ENCODE measurements at places on chromosomes 11 and 22.

GRCh38 chr22:50078761-50079160, 6.5 kb downstream of the MLC1 start:
- DNase-seq: no peak

DNA sequence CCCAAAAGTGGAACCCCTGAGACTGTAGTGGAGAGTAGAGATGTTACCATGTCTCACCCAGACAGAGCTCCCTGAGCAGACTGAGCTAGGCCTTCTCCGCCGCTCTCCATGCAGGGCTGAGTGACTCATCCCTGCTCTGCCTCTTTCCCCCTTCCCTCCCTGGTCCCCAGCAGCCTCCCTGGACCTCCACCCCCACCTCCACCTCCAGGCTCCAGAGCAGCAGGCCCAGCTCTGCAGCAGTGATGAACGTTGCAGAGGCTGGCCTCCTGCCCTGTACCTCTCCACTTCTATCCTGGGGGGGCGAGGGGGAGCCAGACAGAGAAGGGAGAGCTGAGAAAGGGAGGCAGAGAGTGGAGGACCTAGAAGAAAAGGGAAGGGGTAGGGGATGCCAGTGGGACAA, 19.3 kb upstream of the ARAP1 start:
- no peak for DNase-seq

GRCh38 chr11:108871152-108871551, 206.3 kb downstream of the DDX10 start:
- peak; percentile 67 for DNase-seq

DNA sequence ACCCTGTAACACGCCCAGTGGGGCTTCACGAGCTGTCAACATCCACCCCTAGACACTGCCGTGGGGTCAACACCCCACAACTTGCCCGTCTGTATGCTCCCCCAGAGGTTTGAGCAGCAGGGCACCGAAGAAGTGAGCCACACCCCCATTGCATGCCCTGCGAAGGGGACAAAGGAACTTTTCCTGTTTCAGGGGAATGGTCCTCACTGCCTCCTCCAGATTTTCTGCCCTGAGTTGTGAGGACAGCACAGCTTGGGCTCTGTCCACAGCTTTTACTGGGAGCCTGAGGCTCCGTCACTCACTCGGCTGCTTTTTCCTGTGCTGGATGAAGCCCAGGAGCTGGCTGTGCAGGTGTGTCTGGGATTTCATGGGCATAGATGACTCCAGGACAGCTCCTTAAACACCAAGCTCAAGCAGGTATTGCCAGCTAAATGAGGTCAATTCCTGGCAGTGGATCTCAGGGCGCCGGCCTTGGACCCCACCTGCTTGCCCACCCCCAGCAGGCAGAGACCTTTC, 40.2 kb upstream of the CCDC188 start:
- no peak for DNase-seq

DNA sequence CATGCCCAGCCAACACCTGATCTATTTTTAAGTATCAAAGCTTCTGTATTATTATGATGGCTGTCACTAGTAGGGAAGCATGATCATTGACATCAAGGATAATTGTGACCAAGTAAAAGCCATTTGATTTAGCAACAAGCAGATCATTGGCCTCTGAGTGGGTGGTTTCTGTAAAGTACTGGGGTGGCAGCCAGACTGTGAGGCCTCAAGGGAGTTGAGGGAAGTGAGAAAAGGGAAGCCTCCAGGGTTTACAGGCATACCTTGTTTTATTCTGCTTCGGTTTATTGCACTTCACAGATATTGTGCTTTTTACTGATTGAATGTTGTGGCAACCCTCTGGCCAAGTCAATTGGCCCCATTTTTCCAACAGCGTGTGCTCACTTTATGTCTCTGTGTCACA, 60.1 kb downstream of the PRR5L start:
- no peak for DNase-seq

DNA sequence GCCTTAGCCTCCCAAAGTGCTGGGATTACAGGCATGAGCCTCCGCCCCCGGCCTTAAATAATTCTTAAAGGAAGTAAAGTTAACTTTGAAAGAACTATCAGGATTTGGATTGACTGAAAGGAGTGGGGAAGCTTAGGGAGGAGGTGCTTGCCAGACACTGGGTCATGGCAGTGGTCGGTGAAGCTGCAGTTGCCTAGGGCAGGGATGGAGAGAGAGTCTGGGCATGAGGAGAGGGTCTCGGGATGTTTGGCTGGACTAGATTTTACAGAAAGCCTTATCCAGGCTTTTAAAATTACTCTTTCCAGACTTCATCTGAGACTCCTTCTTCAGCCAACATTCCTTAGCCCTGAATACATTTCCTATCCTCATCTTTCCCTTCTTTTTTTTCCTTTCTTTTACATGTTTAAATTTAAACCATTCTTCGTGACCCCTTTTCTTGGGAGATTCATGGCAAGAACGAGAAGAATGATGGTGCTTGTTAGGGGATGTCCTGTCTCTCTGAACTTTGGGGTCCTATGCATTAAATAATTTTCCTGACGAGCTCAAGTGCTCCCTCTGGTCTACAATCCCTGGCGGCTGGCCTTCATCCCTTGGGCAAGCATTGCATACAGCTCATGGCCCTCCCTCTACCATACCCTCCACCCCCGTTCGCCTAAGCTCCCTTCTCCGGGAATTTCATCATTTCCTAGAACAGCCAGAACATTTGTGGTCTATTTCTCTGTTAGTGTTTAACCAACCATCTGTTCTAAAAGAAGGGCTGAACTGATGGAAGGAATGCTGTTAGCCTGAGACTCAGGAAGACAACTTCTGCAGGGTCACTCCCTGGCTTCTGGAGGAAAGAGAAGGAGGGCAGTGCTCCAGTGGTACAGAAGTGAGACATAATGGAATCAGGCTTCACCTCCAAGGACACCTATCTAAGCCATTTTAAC, at the start of gene NNMT:
Gene NNMT (plus strand): TSS at position 724 of the 929 bp plus-strand sequence. CDS start 158 bp downstream, at position 882.
- DNase-seq: peak; percentile 99

- DNase-seq: no peak
These were observed 103.2 kb upstream of the IGLL5 start for GRCh38 chr22:22784249-22785039.

GRCh38 chr22:31615940-31616314, 46.1 kb downstream of the PISD start:
- no peak for DNase-seq
